ENCODE measurements at places on chromosomes 13 and 19.

- peak; percentile 54 for DNase-seq
Measured at GRCh38 chr19:45527731-45528130, 20.5 kb downstream of the VASP start.

GRCh38 chr13:40228496-40228895 lies 437.9 kb downstream of the FOXO1 start:
- DNase-seq = no peak

DNA sequence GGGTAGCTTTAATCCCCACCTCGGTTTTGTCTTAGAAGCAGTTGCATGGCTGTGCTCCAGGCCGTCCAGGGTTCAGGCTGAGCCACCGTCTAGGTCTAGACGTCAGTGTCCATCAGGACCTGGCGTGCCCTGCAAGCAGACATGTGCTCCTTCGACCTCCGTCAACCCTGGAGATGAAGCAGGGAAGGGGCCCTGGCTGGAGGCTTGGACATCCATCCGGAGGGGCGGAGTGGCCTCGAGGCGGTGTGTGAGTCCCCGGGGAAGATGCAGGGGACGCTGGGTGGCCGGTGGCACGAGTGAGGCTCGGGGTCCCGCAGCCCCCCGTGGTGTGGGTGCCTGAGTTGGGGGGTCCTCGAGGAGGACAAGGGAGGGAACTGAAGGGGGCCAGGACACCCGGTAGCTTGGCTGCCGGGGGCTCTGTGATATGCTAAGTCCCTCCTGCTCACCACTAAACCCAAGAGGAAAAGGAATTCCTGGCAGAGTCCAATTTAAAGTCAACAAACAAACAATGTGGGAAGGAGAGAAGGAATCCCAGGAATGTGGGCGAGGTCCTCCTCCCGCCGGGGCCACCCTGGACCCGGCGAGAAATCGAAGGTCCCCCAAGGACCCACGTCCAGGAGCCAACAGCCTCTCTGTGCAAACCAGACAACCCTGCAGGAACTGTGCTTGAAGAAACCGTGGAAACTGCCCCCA lies 14.9 kb upstream of the PTBP1 start:
- peak; percentile 95 for DNase-seq

DNA sequence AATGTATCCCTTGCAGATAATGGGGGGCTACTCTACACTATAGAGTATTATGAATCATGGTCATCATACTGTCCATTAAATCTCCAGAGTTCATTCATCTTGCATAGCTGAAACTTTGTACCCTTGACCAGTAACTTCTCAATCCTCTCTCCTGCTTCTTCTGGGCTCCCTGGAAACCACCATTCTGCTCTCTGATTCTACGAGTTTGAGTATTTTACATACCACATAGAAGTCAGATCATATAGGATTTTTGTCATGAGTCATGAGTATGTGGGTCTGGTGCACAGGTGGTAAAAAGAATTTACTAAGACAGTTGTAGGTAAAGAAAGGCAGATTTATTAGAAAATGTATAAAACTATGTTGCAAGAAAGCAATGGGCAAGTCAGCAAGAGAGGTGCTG lies 41.9 kb downstream of the WTIP start:
- DNase-seq = no peak

GRCh38 chr19:13398780-13399726 lies 107.2 kb downstream of the CACNA1A start:
- no peak for DNase-seq

GRCh38 chr13:94827566-94827965 lies 115.2 kb upstream of the SOX21 start:
- no peak for DNase-seq

- DNase-seq = peak; percentile 75
Measured at GRCh38 chr13:94708031-94708859, 4.1 kb downstream of the SOX21 start.

GRCh38 chr13:90933097-90933826 lies 414.2 kb upstream of the MIR17HG start:
- DNase-seq = no peak

DNA sequence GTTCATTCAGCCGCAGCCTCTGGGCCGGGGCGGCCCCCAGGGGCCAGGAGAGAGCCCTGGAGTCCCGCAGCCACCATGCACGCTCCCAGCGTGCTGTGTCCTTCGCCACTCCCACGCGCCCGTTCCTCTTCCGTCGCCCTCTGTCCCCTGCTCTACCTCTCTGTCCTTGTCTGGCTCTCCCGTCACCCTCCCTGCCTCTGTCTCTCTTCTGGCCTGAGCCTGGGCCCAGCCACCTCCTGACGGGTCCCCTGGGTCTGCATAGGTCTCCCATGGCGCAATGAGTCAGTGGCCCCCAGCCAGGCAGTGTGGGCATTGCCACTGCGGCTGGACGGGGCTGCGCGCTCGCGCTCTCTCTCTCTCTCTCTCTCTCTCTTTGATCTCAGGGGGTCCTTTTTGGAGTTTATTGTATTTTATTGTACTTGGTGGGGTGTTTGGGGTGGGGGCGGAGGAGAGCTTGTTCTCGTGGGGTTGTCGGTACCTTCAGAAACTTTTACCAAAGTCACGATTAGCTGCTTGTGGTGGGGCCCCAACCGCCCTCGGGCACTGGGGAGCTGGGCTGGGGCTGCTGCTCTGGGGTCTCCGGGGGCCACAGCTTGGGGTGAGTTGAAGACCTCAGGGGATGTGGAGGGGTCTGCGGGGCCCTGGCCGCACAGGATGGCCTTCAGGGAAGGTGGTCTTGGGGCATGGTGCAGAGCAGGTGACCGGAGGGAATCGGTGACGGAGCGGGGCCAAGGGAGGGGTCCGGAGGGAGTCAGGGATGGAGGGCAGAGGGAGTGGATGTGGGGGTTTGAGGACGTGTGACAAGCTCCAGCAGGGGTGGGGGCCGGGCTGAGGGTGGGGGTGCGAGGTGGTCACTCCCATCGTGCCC lies 1.7 kb upstream of the TGFBR3L start:
- DNase-seq = no peak

- no peak for DNase-seq
Measured at GRCh38 chr13:34765446-34766180, 176.5 kb upstream of the NBEA start.

- DNase-seq = peak; percentile 23
Measured at GRCh38 chr19:31943191-31943661, 402.2 kb upstream of the ZNF507 start.

- no peak for DNase-seq
Measured at GRCh38 chr19:40362160-40362559, 13.7 kb downstream of the PLD3 start.

- peak; percentile 92 for DNase-seq
Measured at GRCh38 chr19:53254411-53255341, at the start of gene ZNF677. Gene ZNF677 (minus strand): TSS chr19:53254873. CDS start chr19:53251550, 3,323 bp downstream.

DNA sequence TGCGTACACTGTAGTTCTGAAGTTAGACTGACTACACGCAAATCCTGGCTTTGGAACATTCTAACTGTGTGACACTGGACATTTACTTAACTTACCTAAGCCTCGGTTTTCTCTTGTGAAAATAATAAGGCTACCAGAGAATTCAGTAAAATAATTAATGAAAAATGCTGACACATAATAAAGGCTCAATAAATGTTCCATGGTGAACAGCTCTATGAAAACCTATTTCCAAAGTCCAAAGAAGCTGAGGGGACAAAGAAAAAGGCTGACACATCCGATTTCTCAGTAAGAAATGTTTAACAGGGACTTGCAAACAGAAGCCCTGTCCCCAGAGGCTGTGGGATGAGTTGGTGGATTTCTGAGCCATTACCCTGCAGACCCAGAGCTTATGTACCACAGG lies 139.7 kb upstream of the GJB6 start:
- no peak for DNase-seq

GRCh38 chr19:29672933-29673336 lies 7.7 kb downstream of the PLEKHF1 start:
- DNase-seq = no peak

- no peak for DNase-seq
Measured at GRCh38 chr19:19064811-19065745, 1.3 kb downstream of the SLC25A42 start.

DNA sequence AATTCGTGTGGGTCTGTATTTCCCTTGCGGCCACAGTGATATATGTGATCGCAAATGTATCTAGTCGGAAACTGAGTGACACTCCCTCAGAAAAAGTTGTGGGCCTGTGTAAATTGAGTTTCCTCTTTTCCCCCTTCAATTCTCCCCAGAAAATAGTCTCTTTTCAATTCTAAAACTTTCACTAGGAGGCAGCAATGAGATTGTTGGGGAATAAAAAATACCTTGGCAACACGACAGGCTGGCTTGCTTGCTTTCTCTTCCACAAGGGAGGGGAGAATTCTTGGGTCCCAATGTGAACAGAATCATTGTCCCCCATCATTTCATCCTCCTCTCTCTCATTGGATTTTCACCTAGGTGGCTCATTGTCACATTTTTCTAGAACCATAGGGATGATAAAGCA lies 3.7 kb upstream of the SOX21 start:
- DNase-seq = no peak

DNA sequence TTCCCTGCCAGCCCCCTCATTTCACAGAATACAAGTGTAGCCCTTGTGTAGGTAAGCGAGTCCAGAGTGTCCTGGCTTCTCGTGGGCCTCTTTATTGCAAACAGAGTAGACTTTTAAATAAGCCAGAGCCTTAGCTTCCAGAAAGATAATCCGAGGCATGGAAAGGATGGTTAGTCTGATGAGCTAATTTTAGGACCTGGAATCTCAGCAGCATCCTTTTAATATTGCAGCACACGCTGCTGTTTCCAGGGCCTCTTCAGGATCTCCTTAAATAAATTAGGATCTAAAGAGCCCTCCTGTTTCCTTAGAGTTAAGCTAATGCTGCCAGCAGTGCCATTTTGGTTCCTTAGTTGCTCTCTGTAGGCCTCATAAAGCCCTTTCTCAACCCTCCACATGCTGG lies 99.2 kb downstream of the RFC3 start:
- DNase-seq = no peak

DNA sequence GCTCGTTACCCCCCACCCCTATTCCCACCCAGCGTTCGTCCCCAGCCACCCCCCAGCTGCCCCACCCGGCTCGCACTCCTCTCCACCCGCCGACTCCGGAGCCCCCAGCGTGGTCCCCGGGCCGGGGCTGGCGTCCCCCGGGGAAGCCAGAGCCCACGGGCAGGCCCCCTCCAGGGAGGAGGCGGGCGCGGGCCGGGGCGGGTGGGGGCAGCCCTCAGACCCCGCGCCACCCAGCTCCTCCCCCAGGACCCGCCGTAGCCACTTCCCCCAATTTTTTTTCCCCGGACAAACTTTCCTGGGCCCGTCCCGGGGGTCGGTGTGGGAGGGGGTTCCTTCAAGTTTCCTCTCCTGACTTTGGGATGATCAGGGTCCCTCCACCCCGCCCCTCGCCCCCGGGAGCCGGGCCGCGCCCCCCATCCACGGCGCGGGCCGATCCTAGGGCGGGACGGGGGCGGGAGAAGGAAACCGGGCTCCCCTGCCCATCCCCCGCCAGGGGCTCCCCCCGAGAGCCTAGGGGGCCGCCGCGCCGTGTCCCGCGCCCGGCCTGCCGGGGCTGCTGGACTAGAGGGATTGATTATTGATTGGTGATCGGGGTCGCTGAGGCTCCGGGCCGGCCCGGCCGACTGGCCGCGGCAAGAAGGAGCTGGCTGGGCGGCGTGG lies 927 bp upstream of the TSHZ3 start:
- no peak for DNase-seq

GRCh38 chr19:45428384-45429231 lies 4.9 kb upstream of the ERCC1 start:
- DNase-seq = peak; percentile 63

DNA sequence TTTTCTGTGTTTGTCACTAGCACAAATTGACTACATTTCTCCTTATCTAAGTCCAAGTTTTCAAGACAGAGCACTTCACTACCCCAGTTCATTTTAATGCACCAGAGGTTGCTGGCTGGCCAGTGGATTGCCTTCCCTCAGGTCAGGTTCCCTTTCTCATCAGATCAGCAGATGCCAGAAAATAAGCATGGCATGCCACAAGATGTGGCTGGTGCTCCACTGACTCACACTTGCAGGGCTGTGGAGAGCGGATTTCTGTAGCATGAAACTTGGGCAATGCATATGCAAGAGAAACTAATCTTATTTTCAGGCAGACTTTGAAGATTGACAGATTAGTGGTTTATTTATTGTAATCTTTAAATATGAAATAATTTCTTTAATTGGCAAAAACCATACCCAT lies 79.5 kb downstream of the RUBCNL start:
- no peak for DNase-seq

- peak; percentile 51 for DNase-seq
Measured at GRCh38 chr13:108924541-108924940, 295.1 kb downstream of the MYO16 start.

GRCh38 chr13:82654861-82655855 lies 1227.1 kb downstream of the SLITRK1 start:
- no peak for DNase-seq

GRCh38 chr19:14683439-14683838 lies 6.4 kb upstream of the ZNF333 start:
- no peak for DNase-seq

DNA sequence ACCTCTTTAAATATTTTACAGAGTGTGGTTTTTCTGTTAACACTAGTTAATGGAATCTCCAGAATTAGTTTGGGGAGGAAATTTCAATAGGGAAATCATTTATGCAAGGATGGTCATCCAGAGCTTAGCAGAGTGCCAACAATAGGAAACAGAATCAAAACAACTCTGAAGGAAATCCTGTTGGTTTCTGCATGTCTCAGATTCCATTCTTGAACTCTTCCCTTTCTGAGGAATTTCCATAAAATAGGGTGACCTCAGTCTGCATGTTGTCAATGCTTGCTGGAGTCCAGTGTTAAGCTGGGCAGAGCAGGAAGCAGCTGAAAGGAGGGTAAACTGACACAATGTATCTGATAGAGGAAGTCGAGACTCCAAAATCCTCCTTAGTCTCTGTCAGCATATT lies 16.9 kb downstream of the CBY2 start:
- peak; percentile 67 for DNase-seq

Measured in mesendoderm (in vitro differentiated cells).